ENCODE measurements at places on chromosomes 12 and 14.
A peak's percentile ranks its signal among the peaks of the same experiment; 100 is the strongest.

GRCh38 chr14:103848175-103849077 lies 1.1 kb upstream of the PPP1R13B start:
- peak; percentile 65 for DNase-seq

DNA sequence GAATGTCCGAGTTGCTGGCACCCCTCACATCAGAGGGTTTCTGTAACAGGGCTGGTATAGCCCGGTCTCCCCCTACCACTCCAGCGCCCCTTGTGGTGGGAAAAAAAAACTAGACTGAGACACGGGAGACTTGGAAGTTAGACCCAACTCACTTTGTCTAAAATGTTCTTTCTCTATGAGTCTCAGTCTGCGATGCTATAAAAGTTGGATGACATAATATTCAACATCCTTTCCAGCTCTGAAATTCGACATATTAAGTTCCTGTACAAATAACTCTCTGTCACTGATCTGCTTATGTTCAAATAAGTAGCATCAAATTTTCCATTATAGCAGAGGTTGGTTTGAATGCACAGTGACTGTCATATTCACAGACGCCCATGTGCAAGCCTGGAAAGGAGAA lies 25.7 kb upstream of the TC2N start:
- peak; percentile 56 for DNase-seq

DNA sequence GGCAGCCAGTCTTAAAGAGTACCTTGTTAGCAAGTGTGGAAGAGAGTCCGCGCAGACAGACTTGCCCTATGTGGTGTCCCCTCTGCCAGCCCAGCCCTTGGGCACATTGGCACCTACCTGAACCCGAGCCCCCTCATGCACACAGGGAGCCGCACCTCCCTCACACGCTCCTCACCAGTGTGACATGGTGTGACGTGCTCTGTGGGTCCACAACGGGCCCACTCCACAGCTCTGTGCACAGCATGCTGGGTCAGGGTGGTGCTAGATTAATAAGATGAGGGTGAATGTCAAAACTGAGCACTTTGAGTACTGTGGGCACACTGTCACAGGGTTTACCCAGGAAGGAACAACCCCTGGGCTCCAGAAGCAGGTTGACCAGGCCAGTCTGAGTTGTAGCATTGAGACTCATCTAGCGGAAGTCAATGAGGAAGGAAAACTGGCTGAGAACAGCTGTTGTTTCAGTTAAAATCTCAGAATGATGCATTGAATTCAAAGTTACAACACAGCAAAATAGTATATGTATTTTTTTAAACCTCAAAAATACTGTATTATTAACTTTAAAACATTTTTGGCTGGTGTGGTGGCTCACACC lies 53.4 kb upstream of the AMN start:
- no peak for DNase-seq

DNA sequence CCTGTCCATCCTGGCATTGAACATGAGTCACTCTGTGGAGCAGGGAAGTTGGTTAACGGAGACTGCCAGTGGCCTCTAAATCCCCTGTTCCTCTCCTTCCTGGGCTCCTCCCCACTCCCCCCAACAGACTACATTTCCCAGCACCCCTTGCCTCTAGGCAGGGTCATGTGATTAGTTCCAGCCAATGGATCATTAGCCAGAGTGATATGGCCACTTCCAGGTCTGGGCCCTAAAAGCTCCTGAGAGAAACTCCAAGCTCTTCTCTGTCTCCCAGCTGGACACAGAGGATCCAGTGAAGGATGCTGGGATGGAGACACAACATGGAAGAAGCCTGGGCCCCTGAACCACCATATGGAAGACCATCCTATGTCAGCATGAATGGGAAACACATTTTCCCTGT lies 54.4 kb upstream of the RFLNA start:
- no peak for DNase-seq

DNA sequence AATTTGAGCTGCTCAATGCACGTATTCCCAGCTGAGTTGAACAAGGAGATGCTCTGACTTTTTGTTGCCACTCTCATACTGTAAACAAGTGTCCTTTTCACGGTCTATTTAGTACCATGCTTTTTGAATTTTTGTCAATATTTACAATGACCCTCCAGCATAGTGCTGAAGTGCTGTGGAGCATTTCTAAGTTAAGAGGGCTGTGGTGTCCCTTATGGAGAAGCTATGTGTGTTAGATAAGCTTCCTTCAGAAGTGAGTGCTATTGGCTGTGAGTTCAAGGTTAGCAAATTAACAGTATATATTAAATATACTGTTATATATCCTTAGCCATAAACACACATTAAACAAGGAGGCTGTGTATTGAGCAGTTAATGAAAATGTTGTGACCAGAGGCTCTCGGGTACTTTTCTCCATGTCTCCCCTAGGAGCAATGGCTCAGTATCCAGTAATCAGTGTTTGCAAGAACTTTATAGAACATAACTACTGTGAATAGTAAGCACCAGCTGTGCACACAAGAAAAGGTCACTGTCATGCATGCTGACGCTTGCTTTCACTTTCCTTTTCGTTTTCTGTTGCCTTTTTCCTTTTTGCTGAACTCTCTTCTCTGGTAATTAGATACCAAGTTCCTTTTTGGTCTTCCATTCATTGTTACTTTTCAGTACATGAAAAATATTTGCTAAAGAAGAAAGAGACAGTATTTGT lies 187.2 kb upstream of the NEDD1 start:
- DNase-seq: no peak

DNA sequence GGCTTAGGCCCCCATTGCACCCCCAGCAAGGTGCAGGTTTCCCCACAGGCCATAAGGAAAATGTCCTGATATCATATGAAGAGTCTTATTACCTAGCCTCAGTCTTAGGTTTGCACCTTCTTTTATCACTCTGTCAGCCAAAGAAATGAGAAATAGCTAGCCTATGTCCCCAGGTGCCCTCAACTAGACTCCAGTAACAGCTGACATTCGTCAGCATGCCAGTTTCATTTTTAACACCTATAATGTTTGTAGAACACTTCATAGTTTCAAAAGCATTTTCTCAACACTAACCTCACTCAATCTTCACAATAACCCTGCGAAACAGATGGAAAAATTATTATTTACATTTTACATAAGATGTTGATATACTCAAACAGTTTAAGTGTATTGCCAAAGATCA lies 24.0 kb upstream of the OR10P1 start:
- DNase-seq: no peak

DNA sequence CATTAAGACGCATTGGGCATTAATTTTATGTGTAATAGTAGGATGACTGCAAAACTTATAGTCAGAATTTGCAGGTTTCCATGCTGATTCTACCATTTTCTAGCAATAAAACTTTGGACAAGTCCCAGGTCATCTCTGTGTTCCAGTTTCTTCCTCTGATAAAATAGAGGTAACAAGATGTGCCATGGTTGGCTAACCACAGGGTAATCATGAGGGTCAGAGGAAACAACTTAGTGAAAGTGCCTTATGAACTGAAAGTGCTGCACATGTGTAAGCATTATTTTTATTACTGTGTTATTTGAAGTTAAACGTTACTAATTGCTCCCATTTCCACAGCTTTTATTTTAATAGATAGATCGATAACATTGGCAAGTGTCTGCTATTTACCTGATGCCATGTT lies 21.1 kb downstream of the SMCO2 start:
- DNase-seq: no peak

GRCh38 chr14:61197416-61197815 lies 83.7 kb downstream of the TMEM30B start:
- DNase-seq: no peak

GRCh38 chr14:73223049-73223448 lies 14.3 kb upstream of the PAPLN start:
- no peak for DNase-seq
